ENCODE measurements at places on chromosomes 16 and 17.

DNA sequence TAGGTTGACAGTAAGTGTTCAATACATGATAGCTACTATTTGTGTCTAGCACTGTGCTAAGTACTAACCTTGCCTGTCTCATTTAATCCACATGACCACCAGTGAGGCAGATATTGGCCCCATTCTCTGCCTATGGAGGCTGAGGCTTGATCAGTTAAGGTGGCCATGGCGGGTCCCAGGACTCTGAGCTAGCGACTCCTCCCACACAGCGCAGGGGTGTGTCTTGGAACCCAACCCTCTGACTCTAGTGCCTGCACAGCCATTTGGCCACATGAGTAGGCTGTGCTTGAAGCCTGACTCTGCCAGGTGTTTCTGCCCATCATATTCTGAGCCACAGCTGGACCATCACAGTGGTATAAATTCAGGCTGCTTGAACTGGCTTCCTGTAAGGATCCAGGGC, 6.4 kb downstream of the NHERF1 start:
- peak; percentile 55 for DNase-seq

DNA sequence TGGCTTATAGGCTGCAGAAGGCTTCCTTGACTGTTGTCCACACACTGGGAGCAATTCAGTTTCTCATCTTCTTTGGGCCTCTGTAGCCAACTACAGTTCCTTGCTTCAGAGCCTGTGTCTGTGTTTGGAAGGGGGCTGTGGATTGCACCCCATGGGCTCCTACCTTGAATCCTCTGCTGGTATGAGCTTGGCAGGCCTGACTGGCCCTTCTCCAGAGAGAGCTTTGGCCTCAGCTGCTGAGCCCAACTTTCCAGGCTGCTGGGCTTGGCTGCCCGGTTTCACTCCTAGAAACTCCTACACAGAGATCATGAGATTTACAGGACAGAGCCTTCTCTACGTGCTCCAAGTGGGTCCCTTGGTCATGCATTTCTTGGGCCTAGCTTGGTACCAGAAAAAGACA, 354.4 kb downstream of the SNX29 start:
- peak; percentile 67 for DNase-seq

- DNase-seq, result no peak
Observed at GRCh38 chr17:43548689-43549379, 2.7 kb upstream of the ETV4 start.

DNA sequence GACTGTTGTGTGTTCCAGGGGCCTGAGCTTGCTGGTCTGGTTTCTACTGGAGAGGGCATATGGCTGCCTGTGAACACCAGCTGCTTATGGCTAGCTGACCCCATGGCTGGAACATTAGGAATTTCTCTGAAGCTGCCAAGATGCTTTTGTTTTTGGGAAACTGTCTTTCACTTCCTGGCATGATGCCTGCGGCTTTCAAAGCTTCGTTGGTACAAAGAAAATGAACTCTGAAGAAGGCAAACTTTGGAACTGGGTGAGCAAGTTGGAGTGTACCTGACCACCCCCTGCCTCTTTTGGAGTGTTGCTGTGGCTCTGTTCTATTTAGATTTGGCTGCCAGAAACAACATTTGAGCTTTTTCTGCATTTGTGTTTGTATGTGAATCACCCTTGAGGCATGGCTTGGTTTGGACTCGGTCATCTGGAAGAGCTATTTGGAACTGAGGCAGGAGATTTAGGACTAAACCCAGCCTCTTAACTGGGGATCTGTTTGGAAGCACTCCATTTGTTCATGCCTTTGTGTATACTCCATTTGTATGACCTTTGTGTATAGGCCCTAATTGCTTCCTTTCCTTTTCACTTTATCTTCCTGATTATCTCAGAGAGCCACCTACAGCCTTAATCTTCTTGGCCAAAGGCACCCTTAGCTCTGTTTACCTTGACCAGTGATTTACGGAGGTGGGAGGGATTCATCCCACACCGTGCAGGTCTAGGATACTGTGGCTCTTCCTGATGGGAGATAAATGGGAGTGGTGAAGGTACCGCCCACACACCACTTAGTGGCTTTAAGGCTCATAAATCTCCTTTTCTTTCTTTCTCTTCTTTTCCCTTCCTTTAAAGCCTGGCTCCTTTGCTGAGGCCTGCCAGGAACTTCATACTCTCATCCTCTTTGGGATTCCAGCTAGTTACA, 7.3 kb upstream of the CPHXL start:
- DNase-seq, result peak; percentile 63

- no peak for DNase-seq
Observed at GRCh38 chr17:50911890-50912289, 45.7 kb upstream of the TOB1 start.

DNA sequence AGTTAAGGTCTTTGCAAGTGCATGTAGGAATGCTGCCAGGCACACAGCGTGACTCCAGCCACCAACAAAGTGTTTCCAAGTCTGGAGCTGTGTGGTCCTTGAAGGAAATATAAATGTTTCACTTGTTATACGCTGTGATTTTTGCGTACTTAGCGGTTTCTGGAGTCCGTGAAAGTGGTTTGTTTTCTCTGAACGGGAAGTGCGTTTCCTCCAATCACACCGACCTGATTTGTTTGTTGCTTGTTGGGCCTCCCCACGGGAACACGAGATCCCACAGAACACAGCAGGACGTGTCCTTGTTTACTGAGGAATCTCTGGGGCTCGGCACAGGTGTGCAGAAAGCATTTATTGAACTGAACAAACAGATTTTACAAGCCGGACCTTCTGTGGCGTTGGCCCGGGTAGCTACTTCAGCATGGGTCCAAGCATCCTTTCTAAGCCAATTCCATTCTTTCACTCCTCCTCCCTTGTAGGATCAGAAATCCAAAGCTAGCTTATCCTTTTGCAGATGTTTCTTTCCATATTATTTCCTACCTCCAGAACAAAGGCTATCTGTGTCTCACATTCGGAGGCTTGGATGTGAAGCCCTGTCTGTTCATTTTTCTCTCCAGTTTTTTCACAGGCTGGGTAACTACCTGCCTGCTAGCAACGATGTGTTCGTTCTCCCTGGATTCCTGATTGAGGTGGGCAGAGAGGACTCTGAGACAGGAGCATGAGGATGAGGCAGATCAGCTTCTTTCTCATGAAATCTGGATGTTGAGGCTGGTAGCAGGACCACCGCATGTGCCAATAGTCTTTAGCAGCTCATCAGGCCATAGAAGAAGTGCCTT, 44.6 kb downstream of the ABAT start:
- DNase-seq, result peak; percentile 53

- DNase-seq, result no peak
Observed at GRCh38 chr16:52193441-52193840, 353.5 kb downstream of the TOX3 start.

DNA sequence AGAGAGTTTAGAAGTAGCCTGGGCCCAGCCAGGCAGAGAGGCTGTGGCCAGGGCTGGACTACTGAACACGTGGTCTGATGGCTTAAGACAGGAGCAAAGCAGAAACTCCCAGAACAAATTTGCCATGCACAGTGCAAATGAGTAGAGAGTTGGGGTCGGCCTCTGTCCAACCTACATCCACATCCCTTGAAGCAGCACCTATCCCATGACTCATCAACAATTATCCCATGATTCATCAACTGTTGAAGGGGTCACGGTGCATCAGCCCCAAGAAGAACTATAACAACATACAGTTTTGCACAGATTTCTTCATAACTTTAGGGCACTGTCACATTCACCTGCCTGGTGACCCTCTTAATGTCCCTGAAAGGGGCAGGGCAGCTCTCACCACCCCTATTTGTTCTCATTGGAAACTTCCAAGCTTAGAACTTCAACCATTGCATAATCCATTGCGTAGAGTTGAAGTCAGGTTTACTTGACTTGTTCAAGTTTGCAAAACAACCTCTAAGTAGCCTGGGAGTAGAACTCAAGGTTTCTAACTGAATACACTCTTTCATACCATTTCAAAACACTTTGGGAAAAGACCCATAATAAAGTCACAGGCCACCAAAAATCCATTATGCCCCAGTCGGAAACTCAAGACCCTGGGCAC, 235.2 kb upstream of the CDH5 start:
- no peak for DNase-seq

DNA sequence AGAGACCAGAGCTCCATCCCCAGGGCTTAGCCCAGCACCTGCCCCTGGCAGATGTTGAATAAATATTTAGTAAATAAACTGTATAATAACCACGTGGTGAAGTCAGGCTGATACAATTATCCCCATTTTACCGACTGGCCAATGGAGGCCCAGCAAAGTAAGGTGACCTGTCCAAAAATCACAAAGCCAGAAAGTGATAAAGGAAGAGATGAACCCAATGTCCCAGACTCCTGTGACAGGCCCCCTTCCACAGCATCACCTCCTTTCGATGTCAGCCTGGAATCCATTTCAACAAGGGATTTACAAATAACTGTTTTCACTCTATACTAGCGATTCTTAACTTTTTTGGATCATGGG, 5.5 kb downstream of the TVP23A start:
- DNase-seq, result no peak

DNA sequence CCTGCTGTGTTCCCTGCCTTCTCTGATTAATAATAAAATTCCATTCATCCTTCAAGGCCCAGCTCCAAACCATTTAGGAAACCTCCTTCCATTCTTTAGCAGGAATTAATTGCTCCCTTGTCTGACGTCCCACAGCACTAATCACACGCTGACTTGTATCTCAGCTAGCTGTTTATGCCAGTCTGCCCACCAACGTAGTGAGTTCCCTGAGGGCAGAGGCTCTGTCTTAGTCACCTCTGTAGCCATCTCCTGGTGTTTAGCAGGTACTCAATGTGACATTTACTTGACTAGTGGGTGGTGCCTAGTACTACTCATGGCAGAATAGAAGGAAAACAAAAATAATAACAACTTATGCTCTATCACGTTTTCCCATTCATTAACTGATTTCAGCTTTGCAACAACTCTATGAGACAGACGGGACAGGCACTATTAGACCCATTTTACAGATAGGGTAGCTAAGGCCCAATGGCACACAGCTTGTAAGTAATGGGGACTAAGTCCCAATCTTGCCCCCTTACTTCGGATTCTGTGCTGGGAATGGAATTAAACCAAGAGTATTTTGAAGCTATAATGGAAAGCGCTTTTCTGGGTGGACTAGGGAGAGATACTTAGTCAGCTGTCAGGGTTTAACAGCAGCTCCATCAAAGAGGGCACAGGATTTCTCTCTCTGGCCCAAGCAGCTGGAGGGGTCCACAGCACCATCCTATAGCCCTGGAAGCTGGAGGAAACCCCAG, 931 bp upstream of the WIPF2 start:
- no peak for DNase-seq

DNA sequence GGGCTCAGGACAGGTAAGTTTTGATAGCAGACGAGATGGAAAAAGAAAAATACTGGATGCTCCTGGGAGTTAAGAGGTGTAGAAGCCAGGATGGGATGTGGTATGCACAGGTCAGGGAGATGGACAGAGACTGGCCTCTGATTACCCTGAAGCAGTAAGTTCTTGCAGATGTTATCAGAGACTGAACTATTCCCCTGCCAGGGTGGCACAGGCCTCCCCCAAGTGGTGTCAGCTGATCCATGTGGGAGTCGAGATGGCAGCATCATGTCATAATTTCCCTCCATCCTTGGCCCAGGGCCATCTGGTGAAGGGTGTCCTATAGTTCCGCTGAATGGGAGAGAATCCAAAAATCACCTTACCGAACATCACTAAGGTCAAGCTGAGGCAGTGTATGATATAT, 14.1 kb upstream of the NKD1 start:
- DNase-seq, result no peak

DNA sequence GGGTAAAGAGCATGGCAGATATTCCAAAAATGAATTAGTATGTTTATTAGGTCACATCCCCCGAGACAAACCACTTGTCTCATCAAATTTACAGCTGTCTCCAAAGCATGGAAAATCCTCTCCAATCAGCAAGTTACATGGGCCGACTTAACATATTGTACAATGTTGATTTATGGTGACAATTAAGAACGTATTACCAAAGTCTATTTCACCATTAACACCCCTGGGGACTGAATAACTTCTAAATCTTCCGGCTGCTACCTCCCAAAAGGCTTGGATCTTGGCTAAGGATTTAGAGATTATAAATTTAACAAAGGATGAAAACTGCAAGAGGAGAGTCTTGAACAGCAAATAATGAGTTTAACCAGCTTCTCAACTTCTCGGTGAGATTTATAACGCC, 311.9 kb downstream of the NPIPA8 start:
- DNase-seq, result no peak

DNA sequence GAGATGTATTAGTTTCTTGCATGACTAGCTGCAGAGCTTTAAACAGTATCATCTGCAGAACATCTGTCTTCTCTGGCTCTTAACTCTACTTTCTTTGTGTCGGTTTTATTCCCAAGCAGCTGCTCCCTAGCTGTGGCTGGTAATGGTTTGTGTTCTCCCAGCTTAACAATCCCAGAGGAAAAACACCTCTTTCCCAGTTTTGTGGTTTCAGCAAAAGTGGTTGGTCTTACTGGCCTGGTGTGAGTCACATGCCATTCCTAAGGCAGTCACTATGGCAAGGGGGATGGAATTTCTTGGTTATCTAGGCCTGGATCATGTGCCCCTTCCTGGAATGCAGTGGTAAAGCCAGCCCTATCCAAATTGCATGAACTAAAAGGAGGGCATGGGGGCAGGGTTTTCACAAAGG, 27.5 kb downstream of the OMG start:
- peak; percentile 80 for DNase-seq

Measured in tongue (tissue), 3 donors.